GM20000 (cell line): ENCODE measurements at places on chromosomes 1 and 21.

DNA sequence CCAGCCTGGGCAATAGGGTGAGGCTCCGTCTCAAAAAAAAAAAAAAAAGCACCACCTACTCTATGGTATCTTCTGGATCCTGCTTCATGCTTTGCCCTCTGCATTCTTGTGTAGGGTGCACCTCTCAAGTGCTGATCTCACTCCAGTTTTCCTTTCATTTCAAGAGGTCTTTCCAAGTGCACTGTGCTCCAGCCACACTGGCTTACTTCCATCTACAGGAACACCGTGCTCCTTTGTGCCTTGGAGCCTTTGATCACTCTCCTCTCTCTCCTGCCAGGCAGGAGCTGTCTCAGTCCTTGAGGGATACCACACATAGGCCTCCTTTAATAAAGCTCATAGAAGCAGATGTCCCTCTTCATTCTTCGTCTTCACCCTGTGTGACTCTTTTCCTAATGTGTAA lies 55.4 kb upstream of the GREM2 start:
- no peak for DNase-seq

DNA sequence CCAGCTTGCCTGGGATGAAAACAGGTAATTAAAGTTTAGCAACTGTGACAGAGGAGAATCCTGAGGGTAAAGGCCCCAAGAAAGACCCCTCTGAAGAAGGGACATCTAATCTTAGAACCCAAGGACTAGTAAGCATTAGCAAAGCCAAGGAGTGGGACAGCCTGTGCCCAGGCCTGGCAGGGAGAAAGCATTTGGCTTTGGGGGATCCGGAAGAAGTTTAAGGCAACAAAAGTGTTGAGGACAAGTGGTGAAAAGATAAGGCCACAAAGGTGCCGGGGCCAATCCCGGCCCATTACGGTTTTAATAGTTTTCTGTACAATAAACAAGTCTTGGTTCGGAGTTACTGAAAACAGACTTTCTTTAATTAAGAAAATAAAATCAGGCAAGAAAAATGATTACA lies 275.5 kb downstream of the TM2D1 start:
- DNase-seq = no peak

- no peak for DNase-seq
Observed at GRCh38 chr1:44437107-44437716, 32.2 kb downstream of the RNF220 start.

- no peak for DNase-seq
Observed at GRCh38 chr1:5164158-5164557, 509.7 kb downstream of the AJAP1 start.

DNA sequence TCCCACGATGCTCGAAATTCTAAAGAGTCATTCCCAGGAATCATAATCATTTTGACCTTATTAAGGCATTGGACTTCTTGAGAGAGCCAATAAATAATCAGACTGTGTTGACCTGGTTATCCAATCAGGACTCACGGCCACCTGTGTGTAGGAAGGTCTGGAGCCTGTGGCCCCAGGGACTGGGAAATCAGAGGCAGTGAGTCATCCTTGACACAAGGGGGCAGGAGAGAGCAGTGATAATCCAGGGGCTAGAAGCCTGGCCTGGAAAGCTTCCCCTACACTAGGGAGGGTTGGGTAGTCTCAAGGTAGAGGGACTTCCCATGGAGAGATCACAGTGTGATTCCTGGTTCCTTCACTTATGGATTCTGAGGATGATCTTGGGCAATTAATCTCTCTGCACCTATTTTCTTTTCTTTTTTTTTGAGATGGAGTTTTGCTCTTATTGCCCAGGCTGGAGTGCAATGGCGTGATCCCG lies 4.7 kb downstream of the MR1 start:
- peak; percentile 79 for DNase-seq

GRCh38 chr21:28138272-28138671 lies 854.4 kb downstream of the LTN1 start:
- no peak for DNase-seq

DNA sequence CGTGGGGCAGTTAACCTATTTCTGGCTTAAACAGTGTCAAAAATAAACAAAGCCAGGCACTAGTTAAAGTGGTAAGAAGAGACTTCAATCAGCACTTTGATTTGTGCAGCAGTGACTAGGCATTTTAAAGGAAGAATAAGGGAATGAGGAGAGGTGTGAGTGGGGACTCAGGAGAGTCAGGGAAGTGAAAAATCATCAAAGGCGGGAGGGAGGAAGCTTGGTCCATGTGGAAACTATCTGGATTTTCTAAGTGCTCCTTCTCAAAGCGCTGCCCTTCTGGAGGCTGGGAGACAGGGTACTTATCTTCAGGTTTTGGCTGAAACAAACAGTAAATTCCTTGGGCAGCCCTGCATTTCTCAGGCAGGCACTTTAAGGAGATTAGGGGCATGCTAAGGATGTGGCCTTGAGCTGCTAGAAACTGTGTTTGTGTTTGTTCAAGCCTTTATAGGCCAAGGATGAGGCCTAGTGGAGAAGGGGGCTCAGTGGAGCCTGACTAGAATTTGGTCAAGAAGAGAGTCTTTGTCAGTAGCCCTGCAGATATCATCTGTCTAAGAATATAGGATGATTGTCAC lies 486.5 kb downstream of the SIPA1L2 start:
- no peak for DNase-seq

- no peak for DNase-seq
Observed at GRCh38 chr1:2975466-2976179, 45.6 kb upstream of the ACTRT2 start.

GRCh38 chr1:28954126-28954726 lies 39.9 kb downstream of the EPB41 start:
- no peak for DNase-seq

GRCh38 chr21:21163904-21164303 lies 165.7 kb downstream of the NCAM2 start:
- peak; percentile 10 for DNase-seq

- no peak for DNase-seq
Observed at GRCh38 chr1:49306507-49307070, 529.9 kb upstream of the BEND5 start.

GRCh38 chr1:184595596-184595995 lies 159.1 kb downstream of the EDEM3 start:
- no peak for DNase-seq

- DNase-seq = no peak
Observed at GRCh38 chr1:230747890-230748800, 957 bp downstream of the CAPN9 start.

DNA sequence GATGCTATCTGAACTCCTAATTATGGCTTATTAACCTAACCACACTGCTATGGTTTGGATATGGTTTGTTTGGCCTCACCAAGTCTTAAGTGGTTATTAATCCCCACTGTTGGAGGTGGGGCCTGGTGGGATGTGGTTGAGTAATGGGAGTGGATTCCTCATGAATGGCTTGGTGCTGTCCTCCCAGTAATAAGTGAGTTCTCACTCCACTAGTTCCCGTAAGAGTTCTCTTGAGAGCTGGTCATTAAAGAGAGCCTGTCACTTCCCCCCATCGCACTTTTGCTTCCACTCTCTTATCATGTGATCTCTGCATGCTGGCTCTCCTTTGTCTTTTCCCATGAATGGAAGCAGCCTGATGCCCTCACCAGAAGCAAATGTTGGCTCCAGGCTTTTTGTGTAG lies 328.8 kb downstream of the PLA2G4A start:
- no peak for DNase-seq

DNA sequence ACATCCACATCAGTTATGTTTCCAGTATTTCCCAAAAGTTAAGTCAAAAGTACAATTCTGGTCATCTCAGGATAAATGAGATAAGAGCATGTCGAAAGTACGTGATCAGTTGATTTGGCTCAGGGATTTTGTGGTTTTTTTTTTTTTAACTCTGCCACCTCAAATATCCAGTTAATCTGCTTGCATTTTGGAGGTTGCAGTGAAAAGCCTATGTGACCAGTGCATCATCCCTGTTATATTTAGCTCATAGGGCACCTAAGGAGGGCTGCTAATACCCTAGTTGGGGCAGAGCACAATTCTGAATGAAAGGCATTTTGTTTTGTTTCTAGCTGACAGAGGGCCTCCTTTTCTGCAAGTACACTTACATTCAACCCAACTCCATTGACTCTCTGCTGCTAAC lies 31.7 kb upstream of the RGS16 start:
- no peak for DNase-seq

DNA sequence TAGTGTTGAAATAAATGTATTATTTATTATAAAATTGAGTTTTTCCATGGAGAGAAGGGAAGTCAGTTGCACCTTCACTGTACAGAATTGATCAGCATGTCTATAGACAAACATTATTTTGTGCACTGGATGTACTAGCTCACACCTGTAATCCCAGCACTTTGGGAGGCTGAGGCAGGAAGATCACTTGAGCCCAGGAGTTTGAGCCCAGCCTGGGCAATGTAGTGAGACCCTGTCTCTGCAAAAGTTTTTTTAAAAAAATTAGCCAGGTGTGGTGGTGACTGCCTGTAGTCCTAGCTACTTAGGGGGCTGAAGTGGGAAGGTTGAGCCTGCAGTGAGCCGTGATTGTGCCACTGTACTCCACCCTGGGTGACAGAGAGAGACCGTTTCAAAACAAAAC lies 87.7 kb downstream of the MAST2 start:
- DNase-seq = no peak

GRCh38 chr1:69401879-69402278 lies 165.8 kb upstream of the LRRC7 start:
- no peak for DNase-seq

DNA sequence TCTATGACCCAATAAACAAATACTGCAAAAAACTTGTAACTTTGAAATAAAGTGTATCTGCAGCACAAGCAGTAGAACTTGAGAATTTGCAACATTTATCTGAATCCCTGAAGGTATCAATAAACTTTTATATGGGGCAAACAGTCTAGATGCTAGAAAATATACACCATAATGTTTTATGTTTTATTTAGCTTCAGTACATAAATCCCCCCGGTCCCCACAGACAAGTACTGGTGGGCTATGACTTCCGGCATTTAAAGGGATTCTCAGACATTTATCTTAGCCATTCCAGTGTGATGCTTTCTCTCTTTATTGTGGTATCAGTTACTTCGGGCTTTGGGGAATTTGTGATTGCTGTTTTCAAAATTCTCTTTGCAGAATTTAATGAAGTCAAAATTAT lies 390.4 kb downstream of the SIPA1L2 start:
- no peak for DNase-seq

DNA sequence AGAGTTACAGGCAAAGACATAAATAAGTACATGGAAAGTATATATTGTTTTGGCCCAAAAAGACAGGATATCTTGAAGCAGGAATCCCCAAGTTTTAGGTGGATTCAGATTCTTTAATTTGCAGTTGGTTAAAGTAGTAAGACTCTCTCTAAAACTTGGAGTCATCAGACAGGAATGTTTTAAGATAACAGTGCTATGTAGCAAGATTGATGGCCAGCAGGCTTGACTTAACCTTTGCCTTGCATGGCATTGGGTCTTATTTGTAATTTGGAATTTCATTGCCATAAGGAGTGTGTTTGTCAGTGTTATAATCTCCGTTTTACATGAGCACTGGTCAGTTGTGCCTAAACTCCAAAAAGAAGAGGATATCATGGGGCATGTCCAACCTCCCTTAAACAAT lies 727.6 kb upstream of the CHRM3 start:
- DNase-seq = no peak

DNA sequence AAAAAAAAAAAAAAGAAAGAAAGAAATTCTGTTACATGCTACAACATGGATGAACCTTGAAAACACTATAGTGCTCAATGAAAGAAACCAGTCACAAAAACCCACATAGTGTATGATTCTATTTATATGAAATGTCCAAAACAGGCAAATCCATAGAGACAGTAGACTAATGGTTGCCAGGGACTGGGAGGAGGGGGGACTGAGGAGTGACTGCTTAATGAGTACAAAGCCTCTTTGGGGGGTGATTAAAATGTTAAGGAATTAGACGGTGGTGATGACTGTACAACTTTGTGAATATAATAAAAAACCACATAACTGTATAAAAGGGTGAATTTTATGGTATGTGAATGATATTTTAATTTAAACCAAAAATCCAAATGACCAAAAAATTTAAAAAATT lies 116.0 kb upstream of the GUCA2B start:
- no peak for DNase-seq

DNA sequence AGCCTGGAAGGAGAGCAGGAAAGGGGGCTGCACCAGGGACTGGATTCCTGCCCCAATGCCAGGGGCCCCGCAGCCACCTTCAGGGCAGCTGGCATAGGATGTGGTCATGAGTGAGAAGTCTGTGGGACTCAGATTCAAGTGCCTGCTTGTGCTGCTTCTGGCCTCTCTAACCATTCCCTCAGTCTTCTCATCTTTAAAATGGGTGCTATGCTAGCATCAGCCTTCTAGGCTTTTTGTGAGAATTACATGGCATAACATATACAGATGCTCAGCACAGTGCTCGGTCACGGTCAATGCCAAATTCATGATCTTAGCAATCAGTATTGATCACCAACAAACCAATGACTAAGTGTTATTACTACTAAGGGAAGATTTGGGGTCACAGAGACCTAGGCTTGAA lies 23.5 kb downstream of the TRIM62 start:
- no peak for DNase-seq

GRCh38 chr1:1974834-1975233 lies 28.8 kb downstream of the CFAP74 start:
- DNase-seq = no peak

DNA sequence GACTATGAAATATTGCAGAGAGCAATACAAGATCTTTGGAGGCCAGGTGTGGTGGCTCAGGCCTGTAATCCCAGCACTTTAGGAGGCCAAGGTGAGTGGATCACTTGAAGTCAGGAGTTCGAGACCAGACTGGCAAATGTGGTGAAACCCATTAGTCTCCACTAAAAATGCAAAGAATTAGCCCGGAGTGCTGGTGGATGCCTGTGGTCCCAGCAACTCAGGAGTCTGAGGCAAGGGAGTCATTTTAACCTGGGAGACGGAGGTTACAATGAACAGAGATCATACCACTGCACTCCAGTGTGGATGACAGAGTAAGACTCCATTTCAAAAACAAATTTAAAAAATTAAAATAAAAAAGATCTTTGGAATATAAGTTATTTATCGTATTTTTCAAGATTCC lies 76.6 kb downstream of the PRKAB2 start:
- no peak for DNase-seq

DNA sequence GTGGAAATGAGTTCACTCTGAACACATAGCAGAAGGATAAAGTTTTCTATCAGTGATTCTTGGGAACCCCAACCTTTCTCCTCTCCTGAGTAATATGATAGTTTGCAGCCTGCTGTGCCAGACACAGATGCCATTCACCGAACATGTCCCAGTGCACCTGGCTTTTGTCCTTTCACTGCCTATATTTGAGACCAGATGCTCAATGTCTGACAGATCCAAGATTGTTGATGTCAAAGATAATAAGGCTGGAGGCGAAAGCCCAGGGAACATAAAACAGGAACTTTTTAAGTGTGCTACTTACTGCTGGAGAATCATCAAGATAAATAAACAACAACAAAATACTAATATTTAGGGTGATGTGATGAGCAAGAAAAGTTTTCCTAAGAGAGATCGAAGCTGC lies 139.3 kb downstream of the TIAM1 start:
- DNase-seq = no peak

GRCh38 chr1:30060738-30061137 lies 662.6 kb downstream of the MATN1 start:
- DNase-seq = no peak

- DNase-seq = no peak
Observed at GRCh38 chr1:186783193-186783592, 45.6 kb upstream of the PLA2G4A start.
